ENCODE measurements at places on chromosomes 11 and 22. TPM values are rescaled to one million over a fixed set of nuclear protein-coding genes. Genes with fewer than 3 reads are reported as not detected.

Gene PATE4
- not detected for total RNA-seq

Gene TECTA
- total RNA-seq = 0.20 TPM

Gene TMEM191C
- 2.3 TPM for total RNA-seq

Gene WT1
- total RNA-seq = not detected

Gene CARD16
- total RNA-seq = 101 TPM

Gene IL18
- not detected for total RNA-seq

Gene ELMOD1
- total RNA-seq = not detected

Gene NTM
- total RNA-seq = not detected

Gene A4GALT
- 0.10 TPM for total RNA-seq

Gene C2CD2L
- total RNA-seq = 28.4 TPM
